ENCODE measurements at places on chromosomes 3 and 15.

DNA sequence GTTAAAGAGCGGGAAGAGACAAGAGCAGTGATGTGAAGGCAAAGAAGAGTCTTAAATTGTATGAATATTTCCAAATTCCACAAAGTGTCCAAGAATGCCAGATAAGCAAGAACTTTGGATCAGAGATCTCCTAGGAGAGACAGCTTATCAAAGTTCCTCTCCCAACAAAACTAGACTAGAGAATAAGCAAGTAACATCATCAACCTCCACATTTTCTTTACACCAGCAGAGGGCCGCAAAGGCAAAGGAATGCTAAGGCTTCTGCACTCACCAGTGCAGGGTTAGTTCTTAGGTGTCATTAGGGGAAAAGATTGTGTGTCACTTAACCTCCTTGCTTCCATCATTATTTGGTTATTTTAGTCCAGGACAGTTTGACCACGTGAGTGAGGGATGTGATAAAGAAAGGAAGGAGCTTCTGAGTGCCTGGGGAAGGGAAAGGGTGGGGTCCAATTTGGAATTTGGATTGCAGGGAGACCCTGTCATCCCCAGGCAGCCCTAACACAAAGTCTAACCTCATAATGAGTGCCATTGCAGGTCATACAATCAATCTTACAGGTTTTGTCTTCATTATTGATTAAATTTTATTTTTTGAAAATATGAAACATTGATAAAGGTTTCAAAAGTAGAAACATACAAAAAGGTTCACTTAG lies 7.5 kb upstream of the CMTM6 start:
- DNase-seq, result no peak

GRCh38 chr3:12490547-12490946 lies 6.3 kb downstream of the TSEN2 start:
- DNase-seq, result no peak

DNA sequence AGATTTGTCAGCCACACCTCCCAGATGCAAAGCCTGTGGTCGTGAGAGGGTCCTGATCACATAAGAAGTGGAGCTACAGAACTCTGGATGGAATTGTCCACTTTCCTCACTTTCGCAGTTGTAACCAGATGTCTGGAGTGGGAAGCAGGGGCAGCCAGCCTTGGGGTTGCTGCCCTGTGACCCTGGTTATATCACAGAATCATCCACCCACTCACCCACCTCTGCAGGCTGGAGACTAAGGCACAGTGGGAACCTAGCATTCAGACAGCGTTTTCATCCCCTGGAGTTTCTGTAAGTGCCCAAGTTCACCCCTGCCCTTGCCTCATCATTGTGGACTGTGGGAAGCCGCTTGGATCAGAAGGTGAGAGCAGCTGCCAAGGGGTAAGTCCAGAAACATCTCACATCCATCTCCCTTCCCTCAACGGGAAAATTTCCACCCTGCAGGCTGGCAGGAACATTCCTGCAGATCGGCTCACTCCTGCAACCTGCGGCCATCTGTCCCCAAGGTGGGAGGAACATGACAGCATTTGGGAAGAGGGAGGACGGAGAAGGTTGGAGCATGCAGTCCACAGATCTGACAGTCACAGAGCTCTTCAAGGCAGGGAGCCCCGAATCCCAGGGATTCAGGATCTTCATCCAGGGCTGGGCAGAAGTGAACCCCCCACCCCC lies 2.9 kb upstream of the IQSEC1 start:
- no peak for DNase-seq

DNA sequence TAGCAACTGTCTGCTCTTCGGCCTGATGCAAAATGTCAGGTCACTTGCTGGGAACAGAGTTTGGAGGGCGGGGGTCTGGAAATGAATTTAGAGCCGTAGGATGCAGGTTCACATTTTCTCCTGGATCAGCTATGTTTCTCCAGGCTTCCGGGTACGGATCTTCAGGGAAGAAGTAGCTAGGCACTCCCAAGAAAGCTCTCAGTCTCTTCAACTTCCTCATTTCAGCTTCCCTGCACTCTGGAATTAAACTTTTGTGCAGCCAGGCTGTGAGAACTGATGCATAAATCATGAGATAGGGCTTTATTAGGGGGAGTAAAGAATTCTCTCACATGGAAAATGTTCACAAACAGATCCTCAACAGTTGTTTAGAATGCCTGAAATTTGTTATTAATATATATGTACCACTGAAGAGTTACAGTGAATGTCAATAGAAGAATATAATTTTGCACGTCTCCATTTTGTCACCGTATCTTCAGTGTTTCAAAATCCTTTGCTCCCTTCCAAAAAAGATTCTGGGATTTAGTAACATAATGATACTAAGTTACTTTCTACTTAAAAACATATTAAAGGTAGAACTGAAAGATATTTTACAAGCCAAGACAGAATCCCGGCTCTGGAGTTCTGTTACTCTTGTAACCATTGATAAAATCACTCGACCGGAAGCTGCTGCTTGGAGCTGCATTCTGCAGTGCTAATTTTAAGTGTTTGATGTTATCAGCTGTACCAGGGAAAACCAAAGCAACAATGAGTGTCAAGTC lies 178.5 kb upstream of the P2RY1 start:
- DNase-seq, result no peak

GRCh38 chr3:141699324-141699723 lies 38.8 kb upstream of the RNF7 start:
- DNase-seq, result no peak

DNA sequence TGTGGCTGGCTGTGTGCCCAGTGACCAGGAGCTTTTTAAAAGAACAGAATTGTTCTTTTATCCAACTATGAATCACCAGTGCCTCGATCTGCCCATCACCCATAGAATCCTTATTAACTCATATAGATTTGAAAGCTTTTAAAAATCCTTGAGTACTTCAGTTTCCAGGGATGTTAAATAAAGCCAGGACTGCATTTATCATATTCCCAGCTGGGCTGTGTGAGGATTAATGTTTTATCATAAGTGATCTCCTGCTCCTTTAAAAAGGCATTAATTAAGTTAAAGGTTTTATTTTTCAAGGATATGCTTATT lies 234.0 kb downstream of the MYRIP start:
- DNase-seq, result no peak

DNA sequence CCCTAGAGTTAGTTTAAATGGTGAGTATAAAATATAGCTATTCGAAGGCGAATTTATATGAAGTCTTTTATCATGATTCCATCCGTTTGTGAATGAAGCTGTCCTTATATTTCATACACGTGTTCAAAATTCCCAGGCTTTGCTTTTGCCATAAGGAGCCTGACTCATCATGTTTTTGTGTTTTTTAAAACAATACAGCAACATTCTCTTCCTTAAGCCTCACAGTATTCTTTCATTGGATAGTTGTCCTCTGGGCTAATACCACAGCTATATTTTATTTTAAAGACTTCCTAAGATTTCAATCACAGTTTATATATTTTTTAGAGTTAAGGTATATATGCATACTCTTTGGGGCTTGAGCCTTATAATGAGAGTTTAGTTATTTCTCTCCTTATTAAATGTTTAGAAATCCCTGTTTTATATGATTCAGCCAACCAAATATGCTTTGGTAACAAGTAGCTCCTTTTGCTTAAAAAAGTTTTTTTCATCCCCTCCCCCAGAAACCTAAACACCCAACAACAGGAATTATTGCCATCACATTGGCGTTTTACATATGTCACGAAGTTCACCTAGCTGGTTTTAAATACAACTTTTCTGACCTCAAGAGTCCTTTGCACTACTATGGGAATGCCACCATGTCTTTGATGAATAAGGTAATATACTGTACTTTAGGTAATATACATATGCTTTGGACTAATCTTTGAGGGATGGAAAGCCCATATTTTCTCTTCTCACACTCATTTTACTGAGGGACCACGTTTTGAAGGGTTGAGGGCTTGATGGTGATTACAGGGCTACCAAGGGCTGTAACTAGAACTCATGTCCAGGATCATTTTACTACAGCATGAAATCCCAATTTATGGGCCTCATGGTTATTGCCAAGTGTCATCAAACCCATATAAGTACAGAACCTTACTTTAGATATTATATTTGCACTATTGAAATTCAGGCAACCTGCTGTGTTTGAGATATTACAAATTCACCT lies 28.5 kb downstream of the ST3GAL6 start:
- no peak for DNase-seq

DNA sequence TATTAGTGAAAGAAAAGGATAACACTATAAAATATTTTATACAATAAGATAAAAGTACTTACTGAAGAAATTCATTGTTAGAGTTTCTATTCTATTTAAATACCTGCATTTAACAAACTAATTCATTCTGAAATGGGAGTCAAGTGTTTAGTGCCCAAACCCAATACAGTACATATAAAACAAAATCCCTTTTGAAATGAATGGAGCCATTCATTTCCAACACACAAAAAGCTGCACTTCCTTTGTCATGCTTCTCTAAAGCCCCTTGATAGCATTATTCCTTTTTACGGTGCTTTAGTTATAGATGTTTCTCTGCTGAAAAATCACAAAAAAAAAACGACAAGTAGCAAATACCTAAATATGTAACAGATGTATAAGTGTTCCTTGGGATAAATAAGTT lies 596.3 kb downstream of the ZIC1 start:
- DNase-seq, result no peak

GRCh38 chr3:183172051-183172639 lies 9.6 kb upstream of the LAMP3 start:
- no peak for DNase-seq

Data from aorta (tissue), 5 donors.